ENCODE measurements at places on chromosomes 7 and 10.

- DNase-seq, result no peak
Measured at GRCh38 chr10:132438091-132439024, 41.4 kb downstream of the PWWP2B start.

DNA sequence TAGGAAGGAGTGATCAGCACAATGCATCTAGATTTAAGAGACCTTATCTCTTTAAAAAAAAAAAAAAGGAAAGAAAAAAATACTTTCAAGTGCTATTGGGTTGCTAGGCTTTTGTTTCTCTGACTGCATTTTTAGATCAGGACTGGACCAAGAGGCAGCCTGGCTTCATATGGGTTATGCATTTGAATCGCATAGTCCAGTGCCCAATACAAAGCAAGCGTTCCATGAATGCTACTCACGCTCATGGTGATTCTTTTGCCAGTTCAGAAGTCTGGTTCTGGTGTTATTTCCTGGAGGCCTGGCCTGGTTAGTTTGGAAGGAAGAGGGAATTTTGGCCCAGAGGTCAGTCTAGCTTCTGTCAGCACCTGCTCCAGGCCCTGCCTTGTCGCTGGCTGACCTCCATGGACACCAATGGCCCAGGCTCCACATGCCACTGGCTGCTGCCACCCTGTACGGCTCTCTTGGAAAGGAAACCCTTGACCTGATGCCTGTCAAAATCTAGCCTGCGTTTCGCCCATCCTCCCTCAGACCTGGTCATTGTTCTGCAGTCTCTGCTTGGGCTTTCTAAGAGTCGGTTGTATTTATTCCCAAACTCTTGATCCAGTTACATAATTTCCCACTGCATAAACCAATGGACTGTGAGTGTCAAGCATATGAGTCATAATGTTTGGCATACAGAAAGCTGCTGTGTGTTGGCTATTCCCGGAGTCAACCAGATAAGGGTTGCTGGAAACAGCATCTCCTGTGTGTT, 74.3 kb upstream of the MKX start:
- DNase-seq, result no peak

GRCh38 chr10:113895018-113895417, 40.6 kb downstream of the NHLRC2 start:
- DNase-seq, result no peak

DNA sequence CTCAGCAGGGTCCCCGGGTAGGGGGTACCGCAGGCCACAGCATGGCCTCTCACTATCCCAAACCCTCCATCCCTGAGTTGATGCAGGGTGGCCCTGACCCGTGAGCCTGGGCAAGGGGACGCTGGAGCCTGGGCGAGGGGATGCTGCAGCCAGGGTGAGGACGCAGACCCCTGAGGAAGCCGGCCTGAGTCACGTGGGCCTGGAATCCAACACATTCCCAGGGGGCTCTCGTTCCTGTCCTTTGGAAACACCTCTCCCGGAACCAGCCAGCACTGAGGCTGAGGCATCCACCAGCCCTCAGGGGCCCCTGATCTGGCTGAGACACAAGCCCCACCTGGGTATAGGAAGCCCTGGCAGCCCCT, 61.5 kb upstream of the NKX6-2 start:
- no peak for DNase-seq

DNA sequence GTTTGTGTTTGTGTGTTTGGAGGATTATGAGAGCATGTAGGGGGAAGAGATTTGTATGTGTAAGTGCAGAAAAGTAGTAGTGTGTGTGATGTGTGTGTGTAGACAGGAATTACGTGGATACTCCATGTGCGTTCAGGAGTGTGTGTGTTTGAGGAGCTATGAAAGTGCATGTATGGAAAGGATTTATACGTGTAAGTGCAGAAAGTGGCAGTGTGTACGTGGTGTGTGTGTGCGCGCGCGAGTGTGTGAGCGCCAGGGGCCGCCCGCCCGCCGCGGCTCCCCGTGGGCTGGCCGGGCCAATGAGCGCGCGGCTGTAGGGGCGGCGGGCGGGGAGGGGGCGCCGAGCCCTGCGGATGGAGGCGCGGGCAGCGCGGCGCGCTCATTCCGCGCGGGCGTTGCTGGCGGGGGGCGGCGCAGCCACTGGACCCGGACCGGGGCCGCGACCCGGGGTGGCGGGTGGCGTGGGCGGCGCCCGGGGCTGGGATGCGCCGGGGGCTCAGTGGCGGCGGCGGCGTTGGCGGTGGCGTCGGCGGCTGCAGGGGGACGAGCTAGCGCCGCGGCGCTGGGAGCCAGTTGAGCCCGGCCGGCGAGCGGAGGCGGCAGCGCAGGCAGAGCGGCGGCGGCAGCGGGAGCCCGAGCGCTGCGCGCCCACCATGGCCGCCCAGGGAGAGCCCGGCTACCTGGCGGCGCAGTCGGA, at the start of gene BICC1:
Gene BICC1, plus strand, starts transcription at position 382 of the 697 bp plus-strand sequence. Its CDS starts 272 bp downstream, at position 654.
- no peak for DNase-seq

- DNase-seq, result no peak
Measured at GRCh38 chr7:11707606-11708193, 124.3 kb downstream of the THSD7A start.

- no peak for DNase-seq
Measured at GRCh38 chr10:61742812-61743211, 80.1 kb downstream of the CABCOCO1 start.

- DNase-seq, result no peak
Measured at GRCh38 chr7:123323689-123324088, 123.9 kb upstream of the SLC13A1 start.
